ENCODE measurements at places on chromosomes 5 and 9.

DNA sequence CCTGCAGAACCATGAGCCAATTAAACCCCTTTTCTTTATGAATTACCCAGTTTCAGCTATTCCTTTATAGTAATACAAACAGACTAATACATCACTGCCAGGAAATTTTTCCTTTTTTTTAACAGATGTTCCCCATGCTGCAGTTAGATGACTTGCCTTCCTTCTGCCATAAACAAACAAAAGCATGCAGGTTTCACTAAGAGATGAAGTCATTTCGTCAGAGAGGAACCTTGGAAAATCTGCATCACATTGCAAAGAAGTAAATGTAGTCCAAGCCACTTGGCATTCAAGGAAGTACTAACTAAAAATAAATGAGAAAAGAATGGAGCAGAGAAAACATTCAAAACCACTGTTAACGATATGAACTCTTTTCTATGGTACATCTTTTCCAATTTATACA, 194.1 kb upstream of the EFNA5 start:
- no peak for DNase-seq

- DNase-seq = no peak
These were observed 2.7 kb downstream of the FBXW11 start for GRCh38 chr5:172003746-172004145.

- DNase-seq = no peak
These were observed 60.1 kb downstream of the MVB12B start for GRCh38 chr9:126386776-126387175.

DNA sequence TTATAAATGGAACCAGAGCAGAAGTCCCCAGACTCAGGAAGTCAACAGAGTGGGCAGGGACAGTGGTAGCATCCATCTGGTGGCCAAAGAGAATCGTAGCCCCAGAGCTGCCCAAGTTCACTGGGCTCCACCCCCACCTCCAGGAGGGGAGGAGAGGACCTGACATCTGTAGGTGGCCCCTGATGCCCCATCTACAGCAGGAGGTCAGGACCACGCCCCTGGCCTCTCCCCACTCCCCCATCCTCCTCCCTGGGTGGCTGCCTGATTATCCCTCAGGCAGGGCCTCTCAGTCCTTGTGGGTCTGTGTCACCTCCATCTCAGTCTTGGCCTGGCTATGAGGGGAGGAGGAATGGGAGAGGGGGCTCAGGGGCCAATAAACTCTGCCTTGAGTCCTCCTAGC, 10.3 kb upstream of the URM1 start:
- no peak for DNase-seq

DNA sequence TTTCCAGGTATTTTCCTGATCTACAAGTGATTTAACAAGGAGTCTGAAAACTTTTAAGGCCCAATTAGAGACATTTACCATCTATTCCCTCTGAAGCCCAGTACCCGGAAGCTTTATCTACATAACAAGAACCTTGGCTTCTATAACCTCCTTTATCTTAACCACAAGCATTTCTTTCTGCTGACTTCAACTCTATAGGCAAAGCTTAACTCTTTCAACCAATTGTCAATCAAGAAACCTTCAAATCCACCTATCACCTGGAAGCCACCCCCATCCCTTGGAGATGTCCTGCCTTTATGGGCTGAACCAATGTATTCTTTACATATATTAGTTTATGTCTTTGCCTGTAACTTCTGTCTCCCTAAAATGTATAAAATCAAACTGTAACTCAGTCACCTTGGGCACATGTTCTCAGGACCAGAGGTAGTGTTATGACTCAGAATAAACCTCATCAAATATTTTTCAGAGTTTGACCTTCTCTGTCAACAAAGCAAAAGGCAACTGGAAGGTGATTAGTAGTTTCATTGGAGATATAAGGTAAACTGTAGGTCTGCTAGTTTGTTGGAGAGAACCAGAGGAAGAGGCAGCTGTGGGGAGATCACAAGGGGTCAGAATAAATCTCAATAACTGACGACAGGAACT, 13.0 kb upstream of the RIMOC1 start:
- no peak for DNase-seq

DNA sequence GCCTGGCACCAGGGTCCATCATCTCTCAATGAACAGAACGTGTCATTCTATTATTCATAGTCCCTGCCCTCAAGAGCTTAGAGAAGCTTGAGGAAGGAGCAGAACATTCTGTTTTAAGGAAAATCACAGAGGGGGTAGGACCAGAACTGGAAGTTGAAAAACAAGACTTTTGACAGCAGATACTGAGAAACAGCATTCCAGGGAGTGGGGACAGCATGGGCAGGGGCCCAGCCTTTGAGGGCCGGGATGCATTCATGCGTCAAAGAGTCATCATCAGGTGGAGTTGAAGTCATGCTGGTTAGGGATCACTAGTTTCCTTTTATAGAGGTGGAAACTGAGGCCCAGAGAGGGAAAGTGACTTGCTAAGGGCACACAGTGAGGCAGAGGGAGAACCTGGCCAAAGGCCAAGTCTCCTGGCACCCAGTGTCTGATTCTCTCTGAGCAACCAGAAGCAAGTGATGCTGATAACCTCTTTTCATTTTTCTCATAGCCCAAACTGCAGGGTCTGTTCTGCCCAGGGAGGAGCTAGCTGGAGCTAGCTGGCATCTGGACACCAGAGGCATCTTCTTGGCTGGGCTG, 41.5 kb upstream of the STXBP1 start:
- DNase-seq = no peak
